Activated CD8-positive, alpha-beta memory T cell treated with anti-CD3 and anti-CD28 coated beads for 36 hours (primary cell): ENCODE measurements at places on chromosomes 7 and 10. TPM values are rescaled to one million over a fixed set of nuclear protein-coding genes. Genes with fewer than 3 reads are reported as not detected.

The CREB5 gene
- total RNA-seq: not detected

The SVOPL gene
- not detected for total RNA-seq

The VPS37D gene
- 0.23 TPM for total RNA-seq

The PRLHR gene
- total RNA-seq: not detected

The SEMA3E gene
- total RNA-seq: not detected

The DNAJB9 gene
- 7.3 TPM for total RNA-seq

The NME8 gene
- total RNA-seq: not detected

The TIMM23B gene
- total RNA-seq: 20.7 TPM

The SPDYE1 gene
- not detected for total RNA-seq

The WNT8B gene
- total RNA-seq: not detected

The PBLD gene
- 0.78 TPM for total RNA-seq

The INHBA gene
- total RNA-seq: not detected

The SEMA3D gene
- not detected for total RNA-seq

The DIP2C gene
- total RNA-seq: 0.08 TPM

The TECTB gene
- not detected for total RNA-seq

The CFAP69 gene
- 1.5 TPM for total RNA-seq

The OR2A1 gene
- not detected for total RNA-seq

The TAS2R5 gene
- 1.6 TPM for total RNA-seq

The CYP3A7 gene
- total RNA-seq: not detected

The VAX1 gene
- not detected for total RNA-seq

The SEM1 gene
- total RNA-seq: 41.1 TPM

The C1QL3 gene
- 0.19 TPM for total RNA-seq

The ITPRID1 gene
- not detected for total RNA-seq

The LRRC18 gene
- total RNA-seq: not detected

The TAS2R41 gene
- total RNA-seq: not detected

The TACC2 gene
- not detected for total RNA-seq

The CHCHD1 gene
- 36.2 TPM for total RNA-seq

The FEZF1 gene
- not detected for total RNA-seq

The CDHR1 gene
- 1.8 TPM for total RNA-seq

The HMX3 gene
- 0.42 TPM for total RNA-seq

The GOLGA7B gene
- 0.25 TPM for total RNA-seq

The FOXP2 gene
- total RNA-seq: not detected

The PNLIPRP1 gene
- not detected for total RNA-seq

The CRYGN gene
- total RNA-seq: not detected

The LRRD1 gene
- total RNA-seq: not detected

The ENTPD1 gene
- 9.7 TPM for total RNA-seq

The OR6V1 gene
- not detected for total RNA-seq
